ENCODE measurements at places on chromosomes 4 and X.

DNA sequence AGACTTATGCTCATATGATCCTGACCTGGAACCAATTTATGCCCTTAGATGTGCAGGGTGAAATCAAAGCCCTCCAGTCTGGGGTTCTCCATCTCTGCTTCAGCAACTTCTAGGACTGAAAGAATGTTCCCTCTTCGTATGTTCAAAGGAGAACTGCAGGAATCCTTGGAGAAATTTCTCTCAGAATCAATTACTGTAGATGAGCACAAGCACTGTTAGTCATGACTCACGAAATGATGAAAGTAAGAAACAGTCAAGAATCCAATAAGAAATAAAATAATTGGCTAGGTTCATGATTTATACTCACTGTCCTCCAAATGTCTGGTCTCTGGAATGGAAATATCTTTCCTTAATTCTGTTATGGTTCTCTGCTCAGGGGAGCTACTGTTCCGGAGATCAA, 348.2 kb downstream of the PDGFC start:
- no peak for DNase-seq

- no peak for DNase-seq
Measured at GRCh38 chrX:75369721-75370120, 95.8 kb downstream of the UPRT start.

GRCh38 chr4:102627831-102628523, 126.8 kb downstream of the NFKB1 start:
- DNase-seq = no peak

DNA sequence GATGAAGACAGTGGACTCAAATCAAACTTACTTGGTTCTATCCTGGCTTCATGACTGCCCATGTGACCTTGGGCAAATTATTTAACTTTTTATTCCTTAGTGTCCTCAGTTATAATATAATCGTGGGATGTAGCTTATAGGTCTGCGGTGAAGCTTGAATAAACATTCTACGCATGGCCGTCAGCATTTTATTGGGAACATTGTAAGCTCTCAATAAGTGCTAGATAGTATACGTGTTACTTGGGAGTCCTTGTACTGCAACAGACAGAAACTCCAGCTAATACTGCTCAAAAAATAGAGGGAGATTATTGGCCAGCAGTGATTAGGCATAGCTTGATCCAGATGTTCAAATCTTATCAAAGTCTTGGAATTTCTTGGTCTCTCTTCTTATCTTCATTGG, 104.8 kb downstream of the SYTL5 start:
- no peak for DNase-seq
